T-helper 2 cell (primary cell): ENCODE measurements at places on chromosomes 11 and 22.

DNA sequence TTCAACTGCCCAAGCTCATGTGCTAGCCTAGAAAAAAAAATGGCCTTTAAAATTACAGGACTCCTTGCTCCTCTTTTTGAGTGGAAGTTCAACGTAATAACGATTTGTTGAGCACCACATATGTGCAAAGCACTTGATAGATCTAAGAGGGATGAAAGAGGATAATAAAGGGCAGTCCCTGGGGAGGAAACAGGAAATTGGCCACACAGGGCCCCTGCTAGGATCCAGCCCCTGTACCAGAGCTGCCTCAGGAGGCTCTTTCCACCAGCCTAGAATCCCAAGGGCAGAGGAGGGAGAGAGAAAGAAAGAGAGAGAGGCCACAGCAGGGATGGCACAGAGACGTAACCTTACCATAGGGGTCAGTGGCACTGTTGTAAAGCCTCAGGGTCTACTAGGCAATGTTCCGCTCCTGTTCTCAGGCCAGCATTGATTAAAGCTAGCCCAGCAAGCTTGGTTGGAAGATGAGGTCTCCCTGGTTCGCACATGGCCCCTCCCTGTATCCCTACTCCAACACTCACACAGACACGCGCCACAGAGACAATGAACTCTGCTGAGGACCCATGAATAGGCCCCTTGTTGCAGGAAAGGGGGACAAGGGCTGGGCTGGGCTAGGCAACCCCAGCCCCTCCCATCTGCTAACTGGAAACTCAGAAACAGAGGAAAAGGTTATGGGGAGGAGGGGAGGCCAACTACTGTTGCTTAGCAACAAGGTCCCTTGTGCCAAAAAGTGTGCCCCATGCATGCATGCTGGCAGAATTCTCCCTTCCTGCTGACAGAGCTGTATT lies at the start of gene TMPRSS5:
Gene TMPRSS5, minus strand, starts transcription at position 438 of the 785 bp plus-strand sequence. Its CDS starts 84 bp downstream, at position 354.
- no peak for DNase-seq

GRCh38 chr11:86726118-86726753 lies 53.8 kb upstream of the ME3 start:
- DNase-seq = no peak

DNA sequence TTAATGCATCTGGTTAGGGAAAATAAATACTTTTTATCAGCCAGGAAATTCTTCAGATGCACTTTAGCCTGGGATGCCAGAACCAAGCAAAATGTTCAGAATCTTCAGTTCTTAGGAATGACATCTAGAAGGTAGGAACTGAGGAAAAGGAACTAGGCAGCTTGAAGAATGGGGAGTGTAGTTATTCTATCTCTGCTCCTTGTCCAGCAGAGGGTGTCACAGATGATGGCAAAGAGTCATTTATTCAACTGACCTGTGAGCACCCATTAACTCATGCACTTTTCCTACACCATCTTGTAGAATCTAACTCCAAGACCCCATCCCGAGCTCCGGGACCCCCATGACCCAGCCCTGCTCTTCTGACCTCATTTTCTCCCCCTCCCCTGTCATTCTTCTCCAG lies 122.1 kb upstream of the ISX start:
- no peak for DNase-seq

GRCh38 chr22:43131773-43132501 lies 11.3 kb downstream of the MCAT start:
- no peak for DNase-seq

GRCh38 chr11:115819014-115819413 lies 314.8 kb upstream of the CADM1 start:
- DNase-seq = no peak

- no peak for DNase-seq
Measured at GRCh38 chr22:39215426-39216142, 29.2 kb downstream of the PDGFB start.

DNA sequence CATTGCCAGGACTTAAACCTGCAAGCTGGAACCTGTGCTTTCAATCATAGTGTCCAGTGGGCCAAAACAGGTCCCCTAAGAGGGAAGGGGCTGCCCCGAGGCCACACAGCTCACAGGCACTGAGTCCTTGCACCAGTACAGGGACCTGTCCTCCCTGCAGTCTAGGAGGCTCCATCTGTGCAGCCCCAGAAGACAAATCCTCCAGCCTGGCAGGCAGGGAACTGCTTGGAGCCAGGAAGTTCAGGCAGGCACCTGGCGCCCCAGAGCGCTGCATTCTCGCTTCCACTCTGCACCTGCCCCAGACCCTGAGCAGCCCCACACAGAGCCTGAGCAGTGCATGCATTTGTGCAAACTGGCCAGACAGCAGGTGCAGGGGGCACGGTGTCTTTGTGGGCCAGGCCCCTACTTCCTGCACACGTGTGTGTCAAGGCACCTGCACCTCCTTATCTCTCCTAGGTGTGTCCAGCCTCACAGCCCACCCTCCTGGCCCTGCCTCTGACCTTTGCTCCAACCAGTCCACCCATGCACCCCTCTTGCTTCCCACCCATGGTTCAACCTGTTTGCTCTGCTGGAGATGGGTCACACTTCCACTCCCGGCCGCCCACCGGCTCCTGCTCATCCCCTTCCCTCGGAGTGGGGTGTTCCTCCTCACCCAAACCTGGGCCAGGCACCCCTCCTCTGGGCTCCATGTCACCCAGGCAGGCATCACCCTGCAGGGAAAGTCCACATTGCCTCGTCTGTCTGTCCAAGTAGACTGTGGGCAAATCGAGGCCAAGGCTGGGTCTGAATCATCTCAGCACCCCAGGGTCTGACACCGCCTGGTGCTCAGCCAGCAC lies 19.0 kb downstream of the LINC01488 start:
- no peak for DNase-seq

GRCh38 chr11:7619322-7619721 lies 54.0 kb downstream of the CYB5R2 start:
- no peak for DNase-seq

GRCh38 chr11:78802058-78802761 lies 227.5 kb upstream of the NARS2 start:
- no peak for DNase-seq

- DNase-seq = no peak
Measured at GRCh38 chr22:31118046-31118820, 4.5 kb upstream of the INPP5J start.

DNA sequence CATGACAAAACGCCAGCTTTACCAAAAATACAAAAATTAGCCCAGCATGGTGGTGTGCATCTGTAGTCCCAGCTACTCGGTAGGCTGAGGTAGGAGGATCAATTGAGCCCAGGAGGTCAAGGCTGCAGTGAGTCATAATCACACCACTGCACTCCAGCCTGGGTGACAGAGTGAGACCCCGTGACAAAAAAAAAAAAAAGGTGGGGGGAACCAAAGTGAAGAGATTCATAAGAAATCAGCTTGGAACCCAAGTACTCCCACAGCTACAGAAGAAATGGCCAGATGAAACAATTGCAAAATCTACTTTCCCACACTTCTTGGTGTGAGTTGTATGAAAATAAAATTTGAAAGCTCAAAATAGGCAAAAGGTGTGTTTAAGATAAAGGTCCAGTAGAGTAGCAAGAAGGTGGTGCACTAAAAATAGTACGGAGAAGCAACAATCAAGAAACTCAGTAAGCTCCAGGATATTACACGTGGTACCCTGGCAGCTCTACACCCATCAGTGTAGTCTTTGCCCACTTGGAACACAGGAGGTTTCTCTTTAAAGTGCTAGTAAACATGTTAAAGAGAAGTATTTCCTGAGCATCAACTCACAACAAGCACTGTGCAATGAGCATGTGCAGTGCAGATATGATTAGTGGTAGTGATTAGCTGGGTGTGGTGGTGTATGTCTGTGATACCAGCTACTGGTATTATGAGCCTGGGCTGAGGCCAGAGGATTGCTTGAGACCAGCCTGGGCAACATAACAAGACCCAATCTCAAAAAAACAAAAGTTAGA lies 5.3 kb downstream of the HARBI1 start:
- no peak for DNase-seq

GRCh38 chr11:126880872-126881271 lies 119.7 kb downstream of the KIRREL3 start:
- no peak for DNase-seq

DNA sequence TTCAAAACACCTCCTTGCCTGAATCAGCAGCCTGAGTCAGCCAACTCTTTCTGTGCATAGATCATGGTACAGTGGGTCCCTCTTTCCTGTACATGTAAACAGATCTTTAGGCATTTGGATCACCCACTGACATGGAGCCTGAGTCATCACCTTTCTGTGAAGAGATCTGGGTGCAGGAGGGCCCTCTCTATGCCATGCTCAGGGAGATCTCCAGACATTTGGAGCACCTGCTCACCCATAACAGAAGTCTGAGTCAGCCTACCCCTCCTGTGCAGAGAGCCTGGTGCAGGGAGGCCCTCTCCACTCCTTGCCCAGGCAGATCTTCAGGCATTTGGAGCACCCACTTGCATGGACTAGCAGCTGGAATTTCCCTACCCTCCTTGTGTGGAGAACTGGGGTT lies 56.2 kb upstream of the GLYAT start:
- DNase-seq = no peak

DNA sequence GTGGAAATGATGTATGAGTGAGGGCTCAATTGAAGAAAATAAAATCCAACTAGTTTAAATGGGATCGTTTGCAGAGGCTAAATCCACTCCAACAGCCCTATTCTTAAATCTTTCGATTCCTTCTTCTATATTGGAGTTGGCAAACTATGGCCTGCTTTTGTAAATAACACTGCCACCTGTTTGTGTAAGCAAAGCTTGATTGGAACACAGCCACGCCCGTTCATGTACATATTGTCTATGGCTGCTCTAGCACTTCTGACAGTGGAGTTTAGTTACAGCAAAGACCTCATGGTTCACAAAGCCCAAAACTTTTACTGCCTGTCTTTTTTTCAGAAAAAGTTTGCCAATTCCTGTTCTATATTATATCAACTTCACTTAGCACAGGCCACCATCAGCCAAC lies 40.6 kb upstream of the RCN1 start:
- DNase-seq = no peak

GRCh38 chr11:69006816-69007215 lies 6.2 kb downstream of the MRGPRF start:
- no peak for DNase-seq

GRCh38 chr11:102204174-102204573 lies 93.9 kb downstream of the YAP1 start:
- no peak for DNase-seq

DNA sequence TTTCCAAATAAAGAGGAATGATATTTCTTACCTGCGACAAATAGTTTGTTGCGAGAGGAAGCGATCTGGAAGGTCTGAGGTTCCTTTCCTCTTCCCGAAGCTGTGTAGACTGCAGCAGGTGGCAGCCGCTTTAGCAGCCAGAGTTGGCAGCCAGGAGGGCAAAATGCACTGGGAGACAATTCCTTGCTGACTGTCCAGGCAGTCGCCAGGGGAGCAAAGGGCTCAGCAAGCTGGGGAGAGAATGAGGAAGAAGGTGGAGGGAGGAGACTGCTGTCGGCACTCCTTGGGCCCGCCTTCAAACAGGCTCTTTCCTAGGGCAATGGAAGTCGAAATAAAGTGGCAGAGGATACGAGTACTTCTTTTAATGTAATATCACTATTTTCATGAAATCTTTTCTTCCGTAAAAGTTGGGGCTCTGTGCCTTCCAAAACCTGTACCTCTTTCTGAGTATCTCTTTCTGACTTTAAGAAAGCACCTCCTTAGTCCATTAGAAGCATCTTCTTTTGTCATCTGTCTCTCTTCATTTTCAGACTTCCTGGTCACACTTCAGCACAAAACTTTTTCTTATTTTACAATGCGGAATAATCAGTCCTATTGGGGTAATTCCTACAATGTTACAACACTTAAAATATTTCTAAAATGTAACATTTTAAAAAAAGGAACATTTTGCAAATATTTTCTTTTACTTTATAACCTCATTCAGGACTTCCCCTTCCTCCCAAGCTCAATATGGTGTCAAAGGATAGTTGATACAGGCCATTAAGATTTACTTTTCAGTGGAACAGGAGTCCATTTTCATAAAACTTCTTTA lies at the start of gene IL18:
Gene IL18, minus strand, starts transcription at position 220 of the 811 bp plus-strand sequence. CDS start 9,041 bp downstream, outside the sequence.
- DNase-seq = no peak

DNA sequence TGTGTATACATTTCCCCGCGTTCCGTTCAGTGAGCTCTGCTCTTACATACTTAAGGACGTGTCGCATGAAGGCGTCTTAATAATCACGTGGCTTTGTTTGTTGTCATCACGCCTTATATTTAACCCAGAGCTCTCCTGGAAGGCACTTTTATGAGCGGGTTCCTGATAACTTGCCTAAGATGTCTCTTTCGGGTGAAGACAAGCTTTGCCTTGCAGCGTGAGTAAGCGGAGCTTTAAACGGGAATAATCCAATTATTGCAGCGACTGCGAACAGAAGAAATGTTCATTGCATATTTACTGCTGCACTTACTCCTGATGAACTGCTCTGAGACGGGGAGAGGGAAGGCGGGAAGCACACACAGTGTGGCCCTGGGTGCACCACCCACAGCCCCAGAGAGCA lies 1128.2 kb downstream of the BRD1 start:
- no peak for DNase-seq

GRCh38 chr11:19576054-19576453 lies 136.6 kb upstream of the NAV2 start:
- DNase-seq = no peak

DNA sequence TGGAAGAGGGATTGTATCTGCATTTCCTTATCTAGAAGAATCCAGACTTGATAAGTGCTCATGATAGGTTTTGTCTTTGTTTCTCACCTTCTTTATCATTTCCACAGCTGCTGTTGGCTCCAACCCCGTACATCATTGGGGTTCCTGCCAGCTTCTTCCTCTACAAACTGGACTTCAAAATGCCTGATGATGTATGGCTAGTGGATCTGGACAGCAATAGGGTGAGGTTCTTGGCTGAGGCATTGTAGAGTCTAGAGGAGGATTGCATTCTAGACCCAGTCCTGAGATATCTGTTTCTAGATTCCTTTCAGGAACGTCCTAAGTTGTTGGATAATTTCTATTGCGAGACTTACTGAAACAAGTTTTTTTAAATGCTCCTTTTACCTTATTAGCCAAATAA lies 8.1 kb downstream of the MADD start:
- no peak for DNase-seq

DNA sequence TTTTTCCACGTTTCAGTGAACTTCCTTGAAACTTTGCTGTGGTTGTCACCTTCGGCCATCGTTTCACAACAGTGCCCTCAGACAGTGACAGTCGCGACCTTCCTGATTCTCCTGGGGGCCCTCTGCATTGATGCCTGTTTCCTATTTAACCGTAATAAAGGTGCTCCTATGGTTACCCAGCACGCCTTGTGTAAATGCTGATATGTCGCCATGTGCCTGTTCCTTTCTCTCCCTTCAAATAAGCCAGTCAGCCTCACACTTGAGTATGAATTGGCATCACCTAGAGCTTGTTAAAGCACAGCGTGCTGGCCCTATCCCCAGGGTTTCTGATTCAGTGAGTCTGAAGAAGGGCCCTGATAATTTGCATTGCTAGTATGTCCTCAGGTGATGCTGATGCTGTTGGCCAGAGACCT lies 104.8 kb downstream of the MICAL2 start:
- no peak for DNase-seq

DNA sequence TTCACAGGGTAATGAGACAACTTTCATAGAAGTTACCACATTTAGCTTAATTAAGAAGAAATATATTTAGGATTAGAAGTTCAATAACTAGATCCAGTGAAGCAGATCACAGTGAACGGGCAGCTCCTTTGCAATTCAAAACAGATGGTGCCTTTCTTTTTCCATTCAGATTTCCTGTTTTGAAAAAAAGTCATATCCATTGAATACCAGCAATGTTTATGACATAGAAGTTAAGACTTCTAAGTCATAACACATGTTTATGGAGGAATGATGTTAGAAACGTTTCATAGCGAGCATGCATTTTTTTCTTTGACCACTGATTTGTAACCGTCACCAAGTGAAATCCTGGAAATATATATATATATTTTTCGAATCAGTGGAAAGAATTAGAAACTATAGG lies 24.7 kb downstream of the LUZP2 start:
- DNase-seq = no peak
